ENCODE measurements at places on chromosomes 2 and 18.

DNA sequence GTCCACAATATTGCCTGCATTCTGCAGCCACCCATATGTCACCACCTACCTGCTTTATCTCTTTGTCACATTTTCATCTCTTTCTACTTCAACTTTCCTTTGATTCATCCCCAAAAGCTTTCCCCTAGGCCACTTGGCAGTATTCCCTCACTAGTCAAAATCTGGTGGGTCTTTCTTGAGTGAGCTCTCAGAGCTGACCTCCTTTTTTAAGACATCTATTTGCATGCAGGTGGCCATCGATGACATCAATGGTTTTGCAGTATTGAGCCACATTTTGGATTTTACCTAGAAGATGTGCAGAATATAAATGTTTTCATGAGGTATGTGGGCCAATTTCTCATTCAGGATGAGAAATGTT, 133.4 kb upstream of the REG3A start:
- no peak for DNase-seq

- no peak for DNase-seq
Observed at GRCh38 chr2:44612276-44612675, 250.5 kb downstream of the CAMKMT start.

DNA sequence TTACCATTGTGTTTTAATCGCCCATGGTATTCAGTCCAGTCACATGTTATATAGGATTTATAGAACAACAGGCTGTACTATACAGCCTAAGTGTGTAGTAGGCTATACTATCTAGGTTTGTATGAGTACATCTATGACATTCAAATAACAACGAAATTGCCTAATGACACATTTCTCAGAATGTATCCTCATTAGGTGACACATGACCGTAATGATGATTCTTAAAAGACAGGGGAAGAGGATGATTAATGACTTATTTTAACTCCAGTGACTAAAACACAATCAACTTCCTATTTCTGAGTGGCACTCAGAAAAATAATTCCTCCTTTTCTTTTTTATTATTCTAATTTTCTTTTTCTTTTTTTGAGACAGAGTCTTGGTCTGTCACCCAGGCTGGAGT, 63.0 kb upstream of the ACSL3 start:
- no peak for DNase-seq

GRCh38 chr2:106882673-106883072, 3.3 kb downstream of the ST6GAL2 start:
- DNase-seq: no peak

- DNase-seq: peak; percentile 72
Observed at GRCh38 chr2:96763511-96764252, 3.0 kb downstream of the CNNM4 start.

DNA sequence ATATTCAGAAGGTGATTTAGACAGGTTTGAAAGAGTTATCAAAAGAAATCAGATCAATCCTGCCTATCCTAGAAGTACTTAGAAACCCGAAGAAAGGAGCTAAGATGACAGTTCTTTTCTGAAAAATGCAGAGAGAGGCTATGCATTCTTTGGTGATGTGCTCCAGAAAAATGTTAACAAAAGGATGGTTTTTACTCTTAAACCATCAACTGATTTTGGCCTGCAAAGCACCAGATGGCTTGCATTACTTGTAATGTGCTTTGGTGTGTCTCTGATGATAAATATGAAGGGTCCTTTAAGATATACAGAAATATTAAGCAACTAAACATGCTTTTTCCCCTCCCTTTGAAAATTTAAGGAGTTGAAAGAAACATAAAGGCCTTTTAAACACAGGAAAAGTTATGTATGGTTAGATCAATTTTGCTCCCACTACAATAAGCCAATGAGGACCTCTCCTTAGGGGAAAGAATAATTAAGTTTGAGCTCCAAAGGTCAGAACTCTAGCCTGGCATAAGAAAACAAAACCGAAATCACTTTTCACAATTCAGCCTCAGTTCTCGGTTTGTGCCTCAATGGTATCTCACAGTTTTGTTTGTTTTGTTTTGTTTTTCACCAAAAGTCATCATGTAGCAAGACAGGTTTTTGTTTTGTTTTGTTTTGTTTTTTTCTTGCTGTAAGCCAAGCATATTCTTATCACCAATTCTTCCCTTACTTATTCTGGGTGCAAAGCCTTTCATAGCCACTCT, 302.4 kb upstream of the NT5C1B start:
- no peak for DNase-seq

DNA sequence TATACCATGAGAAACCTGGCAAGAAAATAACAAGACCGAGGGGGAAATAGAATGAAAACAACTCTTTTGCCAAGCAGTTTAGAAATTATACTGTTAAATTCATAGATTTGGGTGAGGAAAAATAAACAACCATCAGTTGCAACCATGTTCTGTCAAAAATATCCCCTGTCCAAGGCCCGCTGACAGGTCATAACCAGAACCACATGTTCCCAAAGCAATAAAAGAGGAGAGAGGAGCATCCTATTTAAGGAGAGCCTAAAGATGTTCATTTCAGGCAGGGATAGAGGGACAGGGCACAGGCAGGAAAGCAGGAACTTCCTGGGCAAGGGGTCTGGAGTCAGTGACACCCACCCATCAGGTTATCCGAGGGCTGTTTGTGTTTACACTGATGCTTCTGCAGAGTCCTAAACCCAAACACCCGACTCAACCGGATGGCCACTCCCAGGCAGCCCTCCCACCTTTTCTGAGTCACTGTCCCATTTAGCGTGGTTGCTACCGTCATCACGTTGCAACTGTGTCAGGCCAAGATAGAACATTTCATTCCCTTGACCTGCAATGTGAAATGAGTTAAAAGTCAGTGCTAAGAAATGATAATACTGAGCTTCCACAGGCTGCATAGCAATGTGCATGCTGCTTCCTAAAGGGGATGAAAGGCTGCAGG, 468.3 kb upstream of the RAB12 start:
- DNase-seq: no peak

GRCh38 chr2:44077942-44078511, 82.2 kb upstream of the LRPPRC start:
- DNase-seq: no peak

GRCh38 chr2:134249755-134250154, 4.1 kb upstream of the MGAT5 start:
- DNase-seq: no peak

- no peak for DNase-seq
Observed at GRCh38 chr2:69773206-69773605, 31.3 kb downstream of the ANXA4 start.

GRCh38 chr2:81327911-81328310, 1023.4 kb upstream of the LRRTM1 start:
- DNase-seq: no peak

GRCh38 chr18:40935423-40935822, 1019.6 kb upstream of the PIK3C3 start:
- peak; percentile 9 for DNase-seq

- DNase-seq: no peak
Observed at GRCh38 chr2:66431846-66432587, 2.9 kb upstream of the MEIS1 start.

DNA sequence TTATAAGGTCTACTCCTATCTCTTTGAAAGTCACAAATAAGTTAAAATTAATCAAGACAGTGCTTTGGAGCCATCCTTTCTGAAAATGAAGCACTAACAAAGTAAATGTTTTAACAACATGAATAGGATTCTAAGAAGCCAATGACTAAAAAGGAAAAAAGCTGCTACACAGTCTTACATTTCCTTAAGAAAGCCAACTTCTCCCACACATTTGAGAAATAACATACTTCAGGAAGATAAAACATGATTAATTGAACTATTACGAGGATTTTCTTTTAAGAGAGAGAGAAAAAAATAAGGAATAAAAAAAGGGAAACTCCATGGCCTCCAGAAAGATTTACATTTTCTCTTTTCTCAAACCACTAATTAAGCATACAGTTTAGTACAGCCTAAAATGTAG, 113.1 kb downstream of the GCA start:
- DNase-seq: no peak

GRCh38 chr2:232422051-232422450, 15.4 kb downstream of the ALPG start:
- no peak for DNase-seq

DNA sequence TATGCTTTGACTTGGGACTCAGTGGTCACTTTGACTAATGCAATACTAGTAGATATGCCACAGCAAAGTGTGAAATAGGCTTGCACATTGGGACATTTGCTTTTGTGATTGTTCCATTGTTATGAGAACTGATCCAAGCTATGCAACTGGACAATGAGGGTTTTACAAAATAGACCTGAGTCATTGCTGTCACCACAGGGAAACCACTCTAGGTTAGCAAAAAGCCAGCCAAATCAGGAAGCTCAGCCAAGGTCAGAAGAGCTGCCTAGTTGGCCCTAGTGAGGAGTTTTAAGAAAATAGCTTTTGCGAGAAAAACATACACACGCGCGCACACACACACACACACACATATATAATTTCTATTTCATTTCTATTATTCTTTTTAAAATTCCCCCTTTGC, 452.4 kb upstream of the CDH7 start:
- no peak for DNase-seq

DNA sequence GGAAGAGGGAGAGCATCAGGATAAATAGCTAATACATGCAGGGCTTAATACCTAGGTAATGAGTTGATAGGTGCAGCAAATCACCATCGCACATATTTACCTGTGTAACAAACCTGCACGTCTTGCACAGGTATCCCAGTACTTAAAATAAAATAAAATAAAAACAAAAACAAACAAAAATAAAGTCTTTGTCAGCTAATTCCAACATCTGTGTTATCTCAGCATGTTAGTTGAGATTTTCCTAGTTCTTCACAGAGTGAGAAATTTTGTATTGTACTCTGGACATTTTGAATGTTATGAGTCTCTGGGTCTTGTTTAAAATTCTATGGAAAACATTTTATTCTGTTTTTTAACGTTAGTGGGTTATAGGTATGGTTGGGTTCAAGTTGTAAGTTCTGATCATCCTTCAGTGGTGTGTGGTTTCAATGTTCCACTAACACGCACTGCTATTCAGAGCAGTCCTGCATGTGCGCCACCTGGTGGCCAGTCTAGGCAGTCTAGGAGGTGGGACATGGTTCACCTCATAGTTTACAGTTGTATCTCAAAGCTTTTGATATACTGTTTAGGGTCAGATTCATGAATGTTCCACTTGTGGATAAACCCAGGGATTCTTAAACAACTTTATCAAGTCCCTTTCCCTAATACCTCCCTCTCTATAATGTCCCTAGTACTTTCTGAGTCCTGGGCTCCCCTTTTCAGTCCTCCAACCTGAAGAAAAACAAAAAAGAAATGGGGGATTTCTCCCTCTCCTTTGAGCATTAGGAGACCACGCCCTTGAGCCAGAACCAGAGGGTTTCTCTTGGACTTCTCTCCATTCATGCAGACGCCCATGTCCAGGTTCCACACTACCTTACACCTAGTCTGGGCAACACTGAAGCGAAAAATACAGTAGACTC, 213.4 kb upstream of the GATA6 start:
- DNase-seq: peak; percentile 63

- DNase-seq: no peak
Observed at GRCh38 chr2:131801210-131801744, 273.6 kb downstream of the CCDC74A start.

DNA sequence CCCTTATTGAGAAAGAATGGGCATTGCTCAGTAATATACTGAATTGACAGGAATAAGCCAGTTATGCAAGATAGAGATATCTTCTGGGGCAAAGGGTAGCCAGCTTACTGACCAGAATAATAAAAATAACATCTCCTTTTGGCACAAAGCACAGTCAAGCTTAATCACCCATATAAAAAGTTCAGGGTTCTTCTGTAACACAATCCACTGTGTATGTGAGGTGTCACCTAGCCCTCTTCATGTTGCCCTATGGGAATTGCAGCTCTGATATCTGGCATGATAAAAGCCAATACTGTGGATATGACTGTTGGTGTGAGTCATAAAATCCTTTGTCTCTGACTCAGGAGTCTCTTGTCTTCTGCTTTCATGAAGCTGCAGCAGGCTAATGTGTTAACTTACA, 90.8 kb downstream of the DSEL start:
- DNase-seq: no peak

DNA sequence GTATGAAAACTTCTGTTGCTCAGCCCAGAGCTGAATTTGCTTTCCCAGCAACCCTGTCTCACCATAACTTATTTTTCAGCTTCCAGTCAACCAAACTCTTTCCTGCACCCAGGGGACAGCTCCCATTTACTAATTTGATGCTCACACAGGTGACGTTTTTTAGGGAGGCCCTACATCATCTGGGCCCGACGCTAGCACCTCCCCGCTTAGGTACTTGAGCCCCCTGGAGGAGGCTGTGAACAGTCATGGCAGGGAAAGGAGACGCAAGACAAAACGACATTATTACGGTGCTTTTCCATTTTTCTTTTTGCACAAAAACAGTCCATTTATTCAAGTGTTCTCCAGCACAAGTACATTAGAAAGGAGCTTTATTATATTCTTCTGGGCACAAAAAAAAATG, 59.2 kb upstream of the POMC start:
- no peak for DNase-seq

DNA sequence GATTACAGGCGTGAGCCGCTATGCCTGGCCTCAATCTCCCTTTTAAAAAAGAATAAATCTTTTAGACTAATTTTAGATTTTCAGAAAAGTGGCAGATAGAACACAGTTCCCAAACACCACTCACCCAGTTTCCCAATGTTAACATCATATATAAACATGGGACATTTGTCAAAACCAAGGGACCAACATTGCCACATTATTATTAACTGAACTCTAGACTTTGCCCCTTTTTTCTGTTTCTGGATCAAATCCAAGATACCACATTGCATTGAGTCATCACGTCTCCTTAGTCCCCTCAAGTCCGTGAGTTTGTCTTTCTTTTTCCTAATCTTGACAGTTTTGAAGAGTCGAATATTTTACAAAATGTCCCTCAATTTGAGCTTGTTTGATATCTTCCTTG, 2.4 kb downstream of the C2orf42 start:
- DNase-seq: peak; percentile 94

GRCh38 chr2:190880378-190881083, at the start of gene GLS:
Gene GLS, plus strand, starts transcription at chr2:190880821. Its CDS starts 264 bp downstream, at chr2:190881085.
- DNase-seq: peak; percentile 98

DNA sequence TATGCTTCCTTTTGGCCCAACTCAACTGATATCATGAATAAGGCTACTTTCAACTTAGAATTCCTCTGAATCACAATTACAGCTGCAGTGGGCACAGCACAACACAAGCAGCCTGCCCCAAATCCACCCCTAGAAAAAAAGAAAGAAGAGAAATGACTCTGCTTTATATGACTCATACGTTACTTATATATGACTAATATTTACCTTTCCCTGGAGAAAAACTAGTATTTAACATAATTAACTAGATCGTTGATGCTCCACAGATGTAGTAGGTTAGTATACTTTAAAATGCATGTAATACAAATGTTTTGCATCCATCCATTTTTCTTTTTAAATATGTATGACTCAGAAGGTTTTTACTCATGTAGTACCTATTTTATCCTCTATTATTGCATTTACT, 133.3 kb upstream of the UNC80 start:
- DNase-seq: no peak

Measured in large intestine (tissue), 12 donors.